ENCODE measurements at places on chromosomes 11 and 22. TPM values are rescaled to one million over a fixed set of nuclear protein-coding genes. Genes with fewer than 3 reads are reported as not detected.

MIAT gene
- total RNA-seq = 1.5 TPM

POLR2F gene
- 34.7 TPM for total RNA-seq

LIF gene
- total RNA-seq = 16.5 TPM

DDI1 gene
- total RNA-seq = not detected

C1QTNF5 gene
- 3.5 TPM for total RNA-seq

PKNOX2 gene
- total RNA-seq = 0.37 TPM

MOV10L1 gene
- total RNA-seq = 5.1 TPM

Data from uterine smooth muscle cell (primary cell).